Fibroblast of the aortic adventitia (primary cell): ENCODE measurements at places on chromosomes 3 and 15. TPM values are rescaled to one million over a fixed set of nuclear protein-coding genes. Genes with fewer than 3 reads are reported as not detected.

DNA sequence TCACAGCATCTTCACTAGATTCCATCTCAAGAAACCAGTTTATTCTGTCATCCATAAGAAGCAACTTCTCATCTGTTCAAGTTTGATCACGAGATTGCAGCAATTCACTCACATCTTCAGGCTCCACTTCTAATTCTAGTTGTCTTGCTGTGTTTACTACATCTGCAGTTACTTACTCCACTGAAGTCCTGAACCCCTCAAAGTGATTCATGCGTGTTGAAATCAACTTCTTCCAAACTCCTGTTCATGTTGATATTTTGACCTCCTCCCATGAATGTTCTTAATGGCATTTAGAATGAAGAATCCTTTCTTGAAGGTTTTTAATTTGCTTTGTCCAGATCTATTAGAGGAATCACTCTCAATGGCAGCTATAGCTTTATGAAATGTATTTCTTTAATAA, 287.6 kb upstream of the TBL1XR1 start:
- DNase-seq: no peak

DNA sequence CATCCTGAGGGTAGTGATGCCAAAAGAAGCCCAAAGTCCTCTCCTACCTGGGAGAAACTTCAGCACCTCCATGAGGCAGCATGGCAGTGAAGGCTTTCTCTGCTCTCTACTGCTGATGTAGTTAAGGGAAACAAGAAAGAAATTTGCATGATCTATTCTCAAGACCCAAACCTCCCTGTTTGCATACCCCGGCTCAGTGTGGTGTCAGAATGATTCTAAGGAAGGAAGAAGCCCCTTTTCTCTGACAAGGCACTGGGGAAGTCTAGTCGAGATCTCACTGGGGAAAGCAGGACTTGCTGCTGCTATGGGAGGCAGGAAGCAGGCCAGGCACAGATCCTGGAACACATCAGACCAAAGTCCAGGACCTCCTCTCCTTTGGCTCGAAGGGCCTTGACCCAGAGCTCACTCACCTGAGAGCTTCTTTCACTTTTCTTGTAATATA, 89.4 kb upstream of the ICE2 start:
- DNase-seq: no peak

DNA sequence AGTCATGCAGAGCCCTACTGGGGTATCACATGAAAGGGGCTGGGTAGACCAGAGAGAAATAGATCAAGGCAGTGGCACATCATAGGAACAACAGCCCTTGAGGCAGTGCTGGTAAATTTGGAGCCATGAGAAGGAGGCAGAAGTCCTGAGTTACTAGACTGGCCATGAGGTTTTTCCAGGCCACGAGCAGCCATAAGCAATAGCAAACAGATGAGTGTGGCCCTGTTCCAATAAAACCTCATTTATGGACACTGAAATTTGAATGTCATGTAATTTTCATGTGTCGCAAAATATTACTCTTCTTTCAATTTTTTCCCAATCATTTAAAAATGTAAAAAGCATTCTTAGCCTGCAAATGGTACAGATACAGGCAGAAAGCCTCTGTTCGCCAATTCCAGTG, 28.1 kb upstream of the LRRN1 start:
- DNase-seq: no peak

- no peak for DNase-seq
Measured at GRCh38 chr3:124075753-124076152, 83.8 kb upstream of the ROPN1 start.

- no peak for DNase-seq
Measured at GRCh38 chr15:46452297-46452820, 817.5 kb downstream of the SQOR start.

Gene GALNT15
- 10.9 and 22.0 TPM in 2 replicates for total RNA-seq
